M059J (cell line): ENCODE measurements at places on chromosomes 2 and 18. TPM values are rescaled to one million over a fixed set of nuclear protein-coding genes. Genes with fewer than 3 reads are reported as not detected.

- DNase-seq: no peak
Observed at GRCh38 chr2:60148716-60149115, 404.7 kb downstream of the BCL11A start.

GRCh38 chr2:96514521-96514920 lies 9.4 kb upstream of the NEURL3 start:
- no peak for DNase-seq

The KCNE4 gene
- 11.4 and 14.5 TPM in 2 replicates for total RNA-seq

GRCh38 chr2:30421026-30421603 lies 25.9 kb upstream of the LCLAT1 start:
- no peak for DNase-seq

- DNase-seq: no peak
Observed at GRCh38 chr2:96604104-96604503, 34.0 kb downstream of the KANSL3 start.

DNA sequence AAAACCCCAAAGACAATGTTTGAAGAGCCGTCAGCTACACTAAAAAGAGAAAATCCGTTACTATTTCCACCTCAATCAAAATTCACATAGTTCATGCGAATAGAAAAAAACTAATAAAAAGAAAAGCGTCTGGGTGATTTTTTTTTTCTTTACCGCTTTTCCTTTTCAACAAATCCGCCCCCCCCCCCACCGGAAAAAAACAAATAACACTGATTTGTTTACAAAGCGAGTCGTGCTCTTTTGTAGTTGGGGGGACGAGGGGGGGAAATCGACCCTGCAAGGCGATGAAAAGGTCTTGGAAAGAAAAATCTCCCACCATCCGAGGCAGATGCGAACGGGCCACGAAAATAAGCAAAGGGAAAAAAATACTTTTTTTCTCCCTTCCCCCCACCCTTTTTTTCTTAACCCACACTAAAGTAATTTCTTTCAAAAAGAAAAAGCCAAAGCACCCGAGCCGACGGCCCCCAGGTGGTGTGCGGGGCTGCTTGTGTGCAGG lies 638 bp downstream of the ZNF521 start:
- peak; percentile 20 for DNase-seq

The PLEKHH2 gene
- 2.4 and 2.5 TPM in 2 replicates for total RNA-seq

DNA sequence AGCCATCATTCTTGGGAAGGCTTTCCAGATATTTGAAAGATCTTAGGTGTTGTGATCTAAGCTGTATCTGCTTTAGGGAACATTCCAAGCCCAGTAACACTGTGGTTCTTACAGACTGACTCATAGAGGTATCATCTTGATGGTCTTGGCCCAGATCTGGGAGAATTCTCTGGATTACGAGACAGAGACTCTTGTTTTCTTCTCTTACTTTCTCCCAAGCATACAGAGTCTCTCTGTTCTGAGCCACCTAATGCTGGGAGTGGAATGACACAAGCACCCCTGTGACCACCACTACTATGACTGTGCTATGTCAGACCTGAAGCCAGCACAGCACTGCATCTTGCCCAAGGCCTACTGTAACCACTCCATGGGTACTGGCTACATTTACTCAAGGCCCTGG lies 81.0 kb upstream of the EPAS1 start:
- DNase-seq: peak; percentile 64

The CAPN13 gene
- total RNA-seq: not detected in 2 replicates

The MYO3B gene
- total RNA-seq: not detected in 2 replicates

DNA sequence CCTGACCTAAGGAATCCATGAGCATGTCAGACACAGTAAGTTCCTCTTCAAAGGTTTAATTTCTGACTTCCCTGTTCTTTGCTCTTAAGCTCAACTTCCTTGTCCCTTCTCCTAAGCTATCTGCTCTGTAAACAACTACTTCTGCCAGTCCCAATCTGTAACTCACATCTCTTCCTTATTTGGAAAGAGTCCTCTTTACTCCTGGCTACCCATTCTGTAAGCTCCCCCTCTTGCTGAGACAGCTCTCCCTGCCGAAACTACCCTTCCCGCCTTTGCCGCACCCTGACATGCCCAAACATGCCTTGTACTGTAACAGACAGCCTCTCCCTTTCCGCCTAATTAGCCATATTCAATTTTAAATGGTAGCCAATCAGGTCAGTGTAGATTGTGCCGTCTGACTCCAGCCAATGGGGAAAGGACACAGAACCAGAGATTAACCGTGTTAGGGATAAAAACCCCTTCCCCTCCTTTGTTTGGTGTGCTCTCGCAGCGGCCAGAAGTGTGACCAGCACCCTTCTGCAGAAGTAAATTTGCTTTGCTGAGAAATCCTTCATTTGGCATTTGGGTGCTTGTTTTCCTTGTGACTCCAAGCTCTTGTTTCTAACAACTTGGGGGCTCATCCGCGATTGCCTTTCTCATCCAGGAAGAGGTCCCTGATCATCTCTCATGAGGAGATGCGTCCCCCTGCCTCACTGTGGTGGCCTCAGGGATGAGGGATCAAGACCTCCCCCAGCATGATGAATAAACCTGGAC lies 49.0 kb downstream of the PIAS2 start:
- no peak for DNase-seq

GRCh38 chr2:178282075-178282815 lies 87.9 kb downstream of the OSBPL6 start:
- DNase-seq: peak; percentile 9

- no peak for DNase-seq
Observed at GRCh38 chr18:5709476-5710095, 165.8 kb upstream of the EPB41L3 start.

DNA sequence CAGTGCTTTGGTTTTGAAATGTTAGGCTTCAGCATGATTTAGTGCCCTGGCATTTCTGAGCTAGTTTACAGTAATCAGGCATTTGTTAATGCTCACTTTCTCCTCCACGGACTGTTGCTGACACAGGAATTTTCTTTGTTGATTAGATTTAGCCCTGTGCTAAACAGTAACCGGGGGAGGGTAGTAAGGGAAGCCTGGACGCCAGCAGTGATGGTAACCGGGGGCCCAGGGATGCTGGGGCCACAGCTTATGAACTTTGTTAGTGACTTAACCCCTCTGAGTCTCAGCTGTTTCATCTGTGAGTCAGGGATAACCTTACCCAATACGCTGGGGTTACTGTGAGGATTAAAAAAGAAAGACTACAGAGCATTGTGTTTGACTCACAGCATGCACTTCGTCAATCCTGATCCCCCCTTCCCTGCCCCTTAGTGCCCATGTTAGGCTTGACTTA lies 33.5 kb downstream of the KLHL29 start:
- DNase-seq: peak; percentile 54

DNA sequence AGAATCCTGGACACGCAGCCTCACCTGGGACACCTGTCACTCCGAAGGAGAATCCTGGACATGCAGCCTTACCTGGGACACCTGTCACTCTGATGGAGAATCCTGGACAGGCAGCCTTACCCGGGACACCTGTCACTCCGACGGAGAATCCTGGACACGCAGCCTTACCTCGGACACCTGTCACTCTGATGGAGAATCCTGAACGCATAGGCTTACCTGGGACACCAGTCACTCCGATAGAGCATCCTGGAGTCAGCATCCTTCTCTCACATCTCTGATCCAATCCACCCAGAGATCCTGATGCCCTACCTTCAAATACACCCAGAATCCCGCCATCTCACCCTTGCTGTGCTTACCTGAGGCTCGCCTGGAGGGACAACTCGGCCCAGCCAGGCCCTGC lies 154.9 kb downstream of the NDUFA10 start:
- DNase-seq: no peak

- DNase-seq: no peak
Observed at GRCh38 chr2:219448776-219449341, 14.2 kb downstream of the SPEG start.

DNA sequence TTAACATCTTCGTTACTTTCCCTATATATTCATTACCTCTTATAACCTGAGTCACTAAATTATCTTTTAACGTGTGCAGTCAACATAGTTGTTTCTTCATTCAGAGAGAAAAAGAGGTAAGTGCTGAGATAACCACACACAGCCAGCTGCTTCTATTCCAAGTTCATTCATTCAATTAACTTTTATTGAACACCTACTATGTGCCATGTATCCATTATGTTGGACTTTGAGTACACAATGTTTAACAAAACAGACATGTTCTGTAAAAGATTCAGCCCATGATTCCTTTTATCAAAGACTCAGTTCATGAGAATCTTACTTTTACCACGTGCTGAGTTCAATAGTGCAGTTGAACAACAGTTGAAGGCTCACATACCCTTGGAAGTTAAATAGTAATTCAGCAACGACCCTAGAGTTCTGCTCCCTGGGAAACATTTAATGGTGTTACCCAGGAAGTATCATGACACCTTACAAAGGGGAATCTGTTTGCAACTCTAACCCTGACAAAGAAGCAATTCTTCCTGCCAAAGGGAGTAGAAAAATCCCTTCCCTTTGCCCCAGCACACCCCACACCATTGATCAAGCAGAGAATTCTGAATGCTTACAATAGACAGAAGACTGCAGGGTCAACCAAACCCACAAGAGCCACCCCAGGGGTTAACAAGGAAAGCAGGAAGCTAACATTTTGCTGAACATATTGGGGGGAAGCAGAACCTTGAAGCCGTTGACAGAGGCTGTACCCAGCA lies 595.8 kb downstream of the STK39 start:
- DNase-seq: no peak

GRCh38 chr2:206993964-206994363 lies 54.6 kb downstream of the CPO start:
- peak; percentile 76 for DNase-seq

DNA sequence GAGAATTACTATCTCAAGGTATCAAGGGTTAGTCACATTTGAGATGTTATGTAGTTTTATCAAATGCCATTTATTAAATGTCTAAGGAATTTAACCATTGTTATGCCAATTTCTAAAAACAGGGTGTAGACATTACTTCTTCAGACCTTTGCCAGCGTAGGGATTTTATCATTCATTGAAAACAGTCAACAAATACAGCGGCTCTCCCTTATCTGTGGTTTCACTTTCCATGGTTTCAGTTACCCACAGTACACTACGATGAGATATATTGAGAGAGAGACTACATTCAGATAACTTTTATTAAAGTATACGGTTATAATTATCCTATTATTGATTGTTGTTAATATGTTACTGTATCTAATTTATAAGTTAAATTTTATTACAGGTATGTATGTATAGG lies 234.7 kb downstream of the TMX3 start:
- DNase-seq: no peak

DNA sequence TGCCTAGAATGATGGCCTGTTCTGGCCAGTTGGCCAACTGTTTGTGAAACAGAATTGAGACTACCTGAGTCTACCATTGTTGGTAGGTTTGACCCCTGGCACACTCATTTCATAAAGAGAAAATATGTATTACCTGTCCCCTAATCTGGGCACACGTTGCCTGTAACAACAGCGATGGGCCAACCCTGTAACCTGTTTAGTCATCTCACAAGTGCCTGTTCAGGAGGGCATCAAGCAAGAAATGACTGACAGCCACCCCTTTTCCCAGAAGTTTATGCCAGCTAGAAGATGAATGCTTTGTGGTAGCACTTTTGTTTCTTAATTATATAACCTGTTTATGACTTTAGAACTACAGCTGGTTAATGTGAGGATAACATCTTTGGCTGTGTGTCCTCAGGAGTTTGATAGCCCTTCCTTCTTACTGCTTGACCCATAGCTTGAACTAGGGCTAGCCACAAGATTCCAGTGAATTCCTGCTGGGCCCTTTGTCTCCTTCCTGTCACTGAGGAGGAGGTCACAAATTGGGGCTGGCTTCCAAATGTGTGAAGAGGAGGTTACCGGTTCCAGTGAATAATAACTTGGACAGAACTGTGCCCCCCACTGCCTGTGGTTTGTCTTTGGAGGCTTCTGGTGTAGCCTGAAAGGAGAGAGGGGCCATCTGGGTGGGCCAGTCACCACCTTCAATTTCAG lies 273.9 kb upstream of the EPAS1 start:
- no peak for DNase-seq

The HRH4 gene
- total RNA-seq: not detected in 2 replicates

GRCh38 chr2:176917-177316 lies 86.9 kb downstream of the SH3YL1 start:
- peak; percentile 76 for DNase-seq

DNA sequence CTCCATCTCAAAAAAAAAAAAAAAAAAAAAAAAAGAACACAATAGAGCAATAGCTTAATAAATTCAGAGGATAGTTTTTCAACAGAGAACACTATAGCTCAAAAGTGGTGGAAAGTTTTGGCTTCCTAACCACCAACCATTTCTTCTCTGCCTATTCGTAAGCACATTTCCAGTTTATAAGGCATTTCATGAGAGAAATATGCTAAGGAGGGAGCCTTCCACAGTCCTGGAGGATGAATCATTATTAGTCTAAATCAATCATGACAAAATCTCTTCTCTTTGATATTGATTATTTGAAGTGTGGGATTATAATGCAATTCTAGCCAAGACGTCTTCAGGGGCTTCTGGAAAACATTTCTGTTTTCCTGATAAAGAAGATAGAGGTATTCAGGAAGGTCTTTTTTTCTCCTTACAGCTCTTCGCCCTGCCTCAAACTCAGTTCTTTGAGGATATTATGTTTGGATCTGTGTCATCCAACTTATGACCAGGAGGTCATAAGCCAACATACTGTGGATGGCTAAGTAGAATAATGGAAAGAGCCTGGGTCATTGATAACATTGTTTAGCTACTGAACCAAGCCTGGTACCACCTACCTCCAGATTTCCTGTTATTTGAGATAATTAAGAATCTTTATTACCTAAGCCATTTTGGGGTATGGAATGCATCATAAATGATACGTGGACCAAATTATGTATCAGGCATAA lies 207.3 kb downstream of the TRIB2 start:
- peak; percentile 61 for DNase-seq

GRCh38 chr2:104473546-104473945 lies 380.4 kb upstream of the POU3F3 start:
- DNase-seq: no peak

The ZNF396 gene
- total RNA-seq: 1.7 TPM in 2 replicates

- DNase-seq: no peak
Observed at GRCh38 chr2:160742667-160743066, 249.1 kb upstream of the RBMS1 start.

The SCYGR3 gene
- total RNA-seq: not detected in 2 replicates

The CPO gene
- total RNA-seq: not detected in 2 replicates

DNA sequence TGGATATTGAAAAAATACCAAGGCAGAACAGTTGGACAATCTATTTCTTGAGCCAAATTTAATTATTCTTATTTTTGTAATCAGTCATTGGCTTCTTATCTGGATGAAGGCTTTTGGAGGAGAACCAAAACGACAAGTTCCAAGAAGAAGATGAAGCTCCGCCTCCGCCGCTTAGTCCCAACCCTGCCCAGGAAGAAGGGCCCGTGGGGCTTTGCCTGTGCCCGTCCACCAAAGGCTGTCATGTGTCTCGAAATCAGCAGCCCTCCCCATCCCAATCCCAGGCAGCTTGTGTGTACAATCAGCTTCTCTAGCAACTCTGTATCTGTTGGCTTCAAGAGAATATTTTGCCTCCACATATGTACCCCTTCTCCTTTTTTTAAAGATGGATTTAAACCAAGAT lies 24.6 kb downstream of the PTRHD1 start:
- DNase-seq: no peak

- DNase-seq: no peak
Observed at GRCh38 chr2:72028351-72028995, 119.2 kb downstream of the CYP26B1 start.

DNA sequence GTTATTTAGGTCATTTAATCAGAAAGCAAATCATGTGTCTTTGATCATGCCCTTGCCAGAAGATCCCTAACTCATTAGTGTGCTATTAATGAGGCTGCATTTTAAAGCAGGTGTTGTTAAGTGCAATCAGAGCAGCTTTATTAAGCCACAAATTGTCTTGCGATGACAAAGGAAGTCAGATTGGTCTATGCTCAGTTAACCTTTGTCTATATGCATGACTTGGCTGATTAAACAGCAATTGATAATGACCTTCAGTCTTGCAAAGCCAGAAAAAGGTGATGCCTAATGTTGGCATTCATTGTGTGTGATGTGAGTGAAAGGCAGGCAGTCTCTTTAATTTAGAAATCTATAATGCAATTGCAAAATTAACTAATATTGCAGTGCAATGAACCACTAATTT lies 166.9 kb downstream of the RND3 start:
- no peak for DNase-seq
